HS-27A (cell line): ENCODE measurements at places on chromosomes 5 and 9.

DNA sequence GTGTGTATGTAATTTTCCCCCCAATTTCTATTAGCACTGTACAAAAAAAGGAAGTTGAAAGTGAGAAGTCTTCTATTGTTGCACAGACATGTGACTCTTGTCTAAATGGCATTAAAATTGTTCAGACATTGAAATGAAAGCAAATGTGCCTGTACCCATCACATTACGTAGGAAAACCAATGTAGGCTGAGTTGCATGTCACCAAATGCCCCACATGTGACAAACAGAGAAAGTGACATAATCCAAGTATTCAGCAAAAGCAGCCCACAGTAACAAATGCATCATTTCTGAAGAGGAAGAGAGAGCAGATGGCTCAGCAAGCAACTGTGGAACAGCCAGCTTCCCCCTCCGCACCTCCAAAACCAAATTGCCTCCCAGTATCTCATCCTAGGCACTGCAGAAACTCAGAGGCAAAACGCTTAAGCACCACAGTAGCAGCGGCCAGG lies 161.5 kb upstream of the NR4A3 start:
- no peak for DNase-seq

DNA sequence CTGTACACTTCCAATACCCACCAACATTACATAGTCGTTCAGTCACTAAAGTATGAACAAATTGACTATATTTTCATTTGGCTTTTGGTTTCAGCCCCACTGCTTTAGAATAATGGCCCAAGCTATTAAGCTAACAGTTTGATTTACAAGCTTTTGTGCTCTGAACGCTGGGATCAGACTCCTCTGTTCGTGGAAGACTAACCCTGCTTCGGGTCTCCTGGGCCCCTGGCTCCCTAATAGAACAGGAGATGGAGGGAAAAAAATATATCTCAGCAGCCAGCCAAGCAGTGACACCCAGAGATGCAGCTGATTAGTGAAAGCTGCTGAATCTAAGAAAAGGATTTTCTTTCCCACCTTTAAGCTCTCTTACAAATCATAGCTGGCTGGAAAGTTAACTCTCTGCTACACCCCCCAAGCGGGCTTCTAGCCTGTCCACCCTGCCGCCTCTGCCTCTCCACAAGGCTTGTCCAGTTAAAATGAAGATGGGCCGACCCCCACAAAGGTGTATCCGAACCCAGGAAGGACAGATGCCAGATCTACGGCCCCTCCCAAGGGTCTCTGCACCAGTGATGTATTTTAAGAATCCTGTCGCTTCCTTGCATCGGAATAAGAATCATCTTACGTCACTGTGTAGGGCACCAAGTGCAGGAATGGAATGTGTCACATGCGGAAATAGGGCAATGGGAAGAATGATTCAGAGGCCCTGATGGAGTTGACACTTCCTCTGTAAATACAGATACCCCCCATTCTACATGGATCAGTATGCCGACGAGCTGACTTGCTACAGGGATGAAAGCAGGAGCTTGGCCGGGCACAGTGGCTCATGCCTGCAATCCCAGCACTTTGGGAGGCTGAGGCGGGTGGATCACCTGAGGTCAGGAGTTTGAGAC lies 33.4 kb upstream of the BARHL1 start:
- DNase-seq, result no peak

GRCh38 chr9:80651044-80651443 lies 1038.3 kb downstream of the TLE1 start:
- DNase-seq, result no peak

GRCh38 chr9:116516456-116516855 lies 170.6 kb upstream of the TRIM32 start:
- DNase-seq, result no peak

DNA sequence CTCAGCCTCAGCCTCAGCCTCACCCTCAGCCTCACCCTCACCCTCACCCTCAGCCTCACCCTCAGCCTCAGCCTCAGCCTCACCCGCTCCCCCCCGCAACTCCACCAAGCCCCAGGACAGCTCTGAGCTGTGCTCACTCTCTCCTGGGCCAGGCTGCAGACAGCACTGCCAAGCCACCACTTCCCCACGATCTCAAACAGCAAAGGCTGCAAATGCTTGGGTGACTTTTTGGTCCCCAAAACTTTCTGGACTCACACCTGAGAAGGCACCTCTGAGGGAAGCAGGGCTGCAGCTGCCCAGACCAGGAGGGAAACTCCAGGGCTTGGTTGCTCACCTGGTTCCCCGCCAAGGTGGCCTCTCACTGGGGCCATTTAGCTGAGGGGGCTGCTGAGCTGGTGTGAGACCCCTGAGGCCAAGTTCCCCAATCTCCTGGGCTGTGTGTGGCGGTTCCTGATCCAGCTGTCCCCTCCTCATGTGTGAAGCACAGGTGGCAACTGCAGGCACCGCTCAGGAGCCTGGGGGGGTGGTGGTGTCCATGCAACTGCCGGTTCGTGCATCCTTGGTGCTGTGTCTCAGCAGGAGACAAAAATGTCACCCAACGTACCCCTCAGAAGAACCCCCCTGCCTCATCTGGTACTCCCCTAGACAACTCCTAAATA lies 17.8 kb downstream of the MRPL36 start:
- DNase-seq, result no peak

- no peak for DNase-seq
Observed at GRCh38 chr9:121896545-121896943, 196.6 kb downstream of the TTLL11 start.

- DNase-seq, result no peak
Observed at GRCh38 chr9:16223074-16223871, 647.2 kb downstream of the BNC2 start.

DNA sequence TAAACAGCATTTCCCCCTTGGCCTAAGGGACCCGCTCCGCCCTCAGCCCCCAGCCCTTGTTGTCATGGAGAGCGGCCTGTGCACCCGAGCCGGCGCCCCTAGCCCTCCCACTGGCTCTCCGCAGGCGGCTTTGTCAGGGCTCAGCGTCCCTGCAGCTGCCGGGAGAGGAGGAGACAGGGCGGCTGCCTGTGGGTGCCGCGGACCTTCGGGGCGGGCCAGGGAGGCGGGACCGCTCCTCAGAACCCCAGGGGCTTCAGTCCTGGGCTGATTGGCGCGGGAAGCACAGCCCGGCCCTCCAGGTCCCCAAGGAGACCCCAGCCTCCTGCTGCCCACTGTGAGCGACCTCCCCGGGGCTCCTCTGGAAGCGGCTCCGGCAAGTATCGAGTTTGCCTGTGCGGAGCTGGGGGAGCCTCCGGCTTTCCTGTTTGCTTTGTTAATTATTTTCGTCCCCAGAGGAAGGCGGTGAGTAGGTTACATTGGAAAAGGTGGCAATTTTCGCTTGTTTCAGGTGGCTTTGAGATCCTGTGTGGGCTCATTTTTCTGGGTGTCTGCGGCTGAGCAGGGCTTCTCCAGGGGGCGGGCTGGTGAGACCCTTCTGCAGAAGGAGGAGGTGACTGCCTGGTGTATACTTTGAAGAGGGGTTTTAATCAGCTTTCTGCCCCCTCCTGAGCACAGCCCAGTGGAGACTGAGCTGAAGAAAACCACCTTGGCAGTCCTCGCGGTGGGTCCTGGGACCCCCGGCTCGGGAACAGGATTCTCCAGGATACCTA lies at the start of gene FGD3:
Gene FGD3, plus strand, starts transcription at position 256 of the 770 bp plus-strand sequence. CDS start 28,734 bp downstream, outside the sequence.
- DNase-seq, result no peak

- no peak for DNase-seq
Observed at GRCh38 chr5:72369301-72369700, 49.1 kb downstream of the PTCD2 start.

DNA sequence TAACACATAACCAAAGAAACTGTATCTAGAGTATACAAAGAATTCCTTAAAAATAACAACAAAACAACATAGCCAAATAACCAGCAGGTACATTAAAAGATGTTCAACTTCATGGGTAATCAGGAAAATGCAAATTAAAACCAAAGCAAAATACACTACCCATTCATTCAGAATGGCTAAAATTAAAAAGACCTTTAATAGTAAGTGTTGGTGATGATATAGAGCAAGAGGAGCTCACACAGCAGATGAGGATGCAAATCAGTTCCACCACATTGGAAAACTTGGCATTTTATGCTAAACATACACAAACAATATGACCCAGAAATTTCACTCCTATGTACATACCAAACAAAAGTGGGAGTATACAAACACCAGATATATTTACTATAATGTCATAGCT lies 97.8 kb downstream of the DENND1A start:
- no peak for DNase-seq
